Left kidney (tissue), 8 donors: ENCODE measurements at places on chromosomes 1 and 21. TPM values are rescaled to one million over a fixed set of nuclear protein-coding genes. Genes with fewer than 3 reads are reported as not detected.
A peak's percentile ranks its signal among the peaks of the same experiment; 100 is the strongest.

DNA sequence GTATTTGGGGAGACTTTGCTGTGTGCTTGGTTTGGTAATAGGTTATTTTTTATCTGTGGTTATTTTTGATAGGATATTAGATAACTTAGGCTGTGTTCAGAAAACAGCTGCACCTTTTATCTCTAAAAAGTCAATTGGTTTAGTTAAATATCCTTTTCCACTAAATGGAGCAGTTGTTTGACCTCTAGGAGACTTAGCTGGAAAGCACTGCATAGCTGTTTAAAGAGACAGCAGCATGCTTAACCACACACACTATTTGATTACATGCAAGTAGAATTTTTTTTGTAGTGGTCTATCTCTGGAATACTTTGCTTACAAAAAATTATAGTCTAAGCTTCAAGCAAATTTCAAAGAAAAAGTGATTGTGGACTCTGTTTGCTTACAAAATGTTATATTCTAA is 6.5 kb upstream of the PALMD start:
- DNase-seq, result no peak

GRCh38 chr1:66166753-66167152 is 367.2 kb upstream of the SGIP1 start:
- DNase-seq, result no peak

DNA sequence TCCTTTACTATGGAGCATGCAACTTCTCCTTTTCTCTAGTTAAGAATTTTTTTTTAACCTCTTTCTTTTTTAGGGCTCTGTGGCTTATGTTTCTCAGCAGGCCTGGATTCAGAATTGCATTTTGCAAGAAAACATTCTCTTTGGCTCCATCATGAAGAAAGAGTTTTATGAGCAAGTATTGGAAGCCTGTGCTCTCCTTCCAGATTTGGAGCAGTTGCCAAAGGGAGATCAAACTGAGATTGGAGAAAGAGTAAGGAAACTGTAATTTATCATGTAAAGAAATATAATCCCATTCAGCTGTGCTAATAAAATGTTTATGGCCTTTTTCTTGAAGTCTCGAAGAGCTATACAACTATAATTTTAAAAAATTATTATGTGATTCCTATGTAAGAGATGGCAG is 70.1 kb downstream of the HSPA13 start:
- peak; percentile 0 for DNase-seq

ADAMTS5 gene
- 23.3 TPM for polyA plus RNA-seq

MANEAL gene
- 3.6 TPM for polyA plus RNA-seq
